ENCODE measurements at places on chromosomes 3 and 15.

DNA sequence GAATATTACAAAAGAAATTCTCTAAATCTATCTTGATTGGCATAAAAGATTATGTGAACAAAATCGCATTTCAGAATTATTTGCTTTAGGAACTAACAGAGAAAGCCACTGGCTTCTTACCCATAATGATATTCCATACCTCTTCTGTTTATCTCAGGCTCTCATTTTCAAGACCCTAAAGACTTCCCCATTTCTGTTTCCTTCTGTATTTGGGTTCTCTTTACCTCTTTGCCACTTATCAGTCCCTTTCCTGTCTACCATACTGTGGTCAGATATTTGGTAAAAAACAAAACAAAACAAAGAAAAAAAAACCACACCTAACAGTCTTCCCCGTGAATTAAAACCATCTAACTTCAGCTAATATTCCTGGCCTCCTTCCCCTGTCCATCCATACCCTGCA is 108.5 kb downstream of the LRRC28 start:
- no peak for DNase-seq

DNA sequence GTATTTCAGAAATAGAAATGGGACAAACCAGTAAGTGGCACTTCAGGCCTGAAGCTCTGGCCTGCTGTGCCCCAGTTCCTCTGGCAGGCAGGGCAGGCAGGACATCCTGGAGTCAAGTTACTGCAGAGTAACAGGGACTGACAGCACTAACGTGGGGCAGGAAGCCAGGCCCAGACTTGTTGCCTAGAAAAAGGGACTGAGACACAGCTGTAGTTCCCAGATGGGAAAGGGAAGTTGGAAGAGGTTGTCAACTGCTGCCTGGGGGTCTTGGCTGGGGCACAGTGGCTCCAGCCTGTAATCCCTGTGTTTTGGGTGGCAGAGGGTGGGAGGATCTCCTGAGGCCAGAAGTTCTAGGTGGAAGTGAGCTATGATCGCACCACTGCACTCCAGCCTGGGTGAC is 171.9 kb downstream of the FMN1 start:
- no peak for DNase-seq

DNA sequence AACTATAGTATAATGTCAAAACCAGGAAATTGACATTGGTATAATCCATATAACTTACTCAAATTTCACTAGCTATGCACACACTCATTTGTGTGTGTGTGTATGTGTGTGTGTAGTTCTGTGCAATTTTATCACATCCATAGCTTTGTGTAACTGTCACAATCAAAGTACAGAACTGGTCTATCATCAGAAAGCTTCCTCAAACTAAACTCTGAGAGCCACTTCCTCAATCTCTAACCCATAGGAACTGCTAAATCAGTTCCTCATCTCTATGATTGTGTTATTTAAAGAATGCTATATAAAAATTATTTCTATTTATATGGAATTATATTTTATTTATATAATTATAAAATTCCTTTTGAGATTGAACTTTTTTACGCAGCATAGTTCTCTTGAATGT is 18.1 kb downstream of the LNP1 start:
- DNase-seq, result no peak

DNA sequence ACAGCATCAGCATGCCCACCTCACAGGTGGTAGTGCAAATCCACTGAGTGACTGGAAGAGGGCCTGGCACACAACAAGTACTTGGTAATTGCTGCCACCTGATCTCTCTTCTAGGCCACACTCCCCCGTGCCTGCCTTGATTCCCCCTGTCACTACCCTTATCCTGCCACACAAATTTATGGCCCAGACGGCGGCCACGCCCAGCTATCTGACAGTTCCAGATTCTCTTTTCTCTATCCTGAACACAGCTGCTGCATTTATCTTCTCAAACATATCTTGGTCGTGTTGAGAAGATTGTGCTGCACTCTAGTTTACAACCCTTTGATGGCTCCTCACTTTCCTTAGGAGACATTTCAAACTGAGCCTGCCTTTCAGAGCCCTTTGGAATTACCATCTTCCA is 585.2 kb downstream of the NTRK3 start:
- no peak for DNase-seq

DNA sequence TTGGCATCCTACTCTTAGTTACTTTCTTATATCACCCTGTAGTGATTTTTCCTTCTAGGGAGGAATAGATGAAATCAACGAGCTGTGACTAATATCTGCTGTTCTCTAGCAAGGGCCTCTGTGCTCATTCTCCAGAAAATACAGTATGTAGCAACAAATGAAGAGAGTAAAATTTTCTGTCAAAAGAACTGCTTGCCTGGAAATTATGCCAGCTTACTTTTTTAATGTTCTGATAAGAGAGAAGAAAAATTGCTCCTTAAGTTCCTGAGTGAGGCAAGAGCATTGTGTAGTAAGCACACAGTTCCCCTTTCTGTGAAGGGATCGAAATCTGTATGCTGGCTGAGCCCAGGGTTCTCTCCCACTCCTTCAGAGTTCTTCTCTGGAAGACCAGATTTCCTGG is 51.4 kb upstream of the GK5 start:
- DNase-seq, result no peak

- DNase-seq, result no peak
Observed at GRCh38 chr3:46987743-46988401, 8.4 kb downstream of the NBEAL2 start.

DNA sequence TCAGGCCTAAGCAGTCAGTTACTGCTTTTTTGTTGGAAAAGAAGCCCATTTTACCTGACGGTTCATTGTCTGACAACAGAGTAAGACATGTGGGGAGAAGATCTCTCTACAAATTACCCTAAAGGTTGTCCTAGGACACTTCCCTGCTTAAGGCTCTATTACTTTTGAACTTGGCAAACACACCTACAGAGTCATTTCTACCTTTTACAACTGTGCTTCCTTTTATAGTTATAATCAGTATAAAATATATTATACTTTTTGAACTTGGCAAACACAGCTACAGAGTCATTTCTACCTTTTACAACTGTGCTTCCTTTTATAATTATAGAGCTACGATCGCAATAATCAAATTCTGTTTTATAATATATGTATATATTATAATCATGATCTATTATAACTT is 215.0 kb downstream of the TPRG1 start:
- no peak for DNase-seq

DNA sequence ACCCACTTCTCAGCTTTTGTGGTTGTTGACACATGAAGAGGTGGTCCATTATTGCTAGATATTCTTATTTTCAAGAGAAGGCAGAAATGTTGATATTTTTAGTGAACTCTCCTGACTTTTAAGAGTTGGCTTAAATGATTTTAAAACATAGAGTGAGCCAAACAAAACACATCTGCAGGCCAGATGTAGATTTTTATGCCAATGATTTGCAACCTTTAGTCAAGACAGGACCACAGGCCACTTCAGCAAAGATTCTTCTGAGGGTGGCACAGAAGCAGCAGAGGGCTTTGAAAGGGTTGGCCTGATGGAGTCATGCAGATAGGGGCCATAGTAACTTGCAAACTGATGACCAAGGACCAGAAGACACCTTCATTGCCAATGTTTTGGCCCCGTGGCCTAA is 276.5 kb upstream of the P2RY1 start:
- no peak for DNase-seq

DNA sequence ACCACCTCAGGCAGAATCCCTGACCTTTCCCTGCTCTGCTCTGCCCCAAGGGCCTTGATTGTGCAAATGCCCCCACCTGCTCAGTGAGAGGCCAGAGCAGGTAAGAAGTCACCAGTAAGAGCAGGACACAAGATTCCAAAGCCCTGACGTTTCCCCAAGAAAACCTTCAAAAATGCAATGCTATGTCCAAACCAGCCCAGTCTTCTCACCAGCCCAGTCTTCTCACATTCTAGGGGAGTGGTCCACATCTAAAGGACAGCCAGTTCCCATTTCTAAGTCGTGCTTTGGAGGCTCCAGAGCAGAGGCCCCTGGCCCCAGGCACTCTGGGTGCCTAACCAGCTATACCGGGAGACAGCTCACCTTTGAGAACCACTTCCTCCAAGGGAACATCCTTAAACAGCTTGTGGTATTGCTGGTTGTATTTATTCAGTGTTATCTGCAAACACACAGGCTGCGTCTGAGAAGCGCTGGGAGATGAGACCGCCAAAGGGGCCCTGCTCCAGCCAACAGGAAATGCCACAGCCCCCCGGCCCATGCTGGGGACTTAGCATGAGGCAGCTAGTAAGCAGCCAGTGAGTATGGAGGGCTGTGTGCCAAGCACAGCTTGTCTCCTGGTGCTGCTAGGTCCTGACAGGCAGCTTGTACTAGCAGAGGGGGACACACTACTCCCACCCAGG is 29.3 kb downstream of the GRAMD2A start:
- no peak for DNase-seq

- no peak for DNase-seq
Observed at GRCh38 chr3:151330899-151331298, 1.6 kb upstream of the P2RY13 start.

DNA sequence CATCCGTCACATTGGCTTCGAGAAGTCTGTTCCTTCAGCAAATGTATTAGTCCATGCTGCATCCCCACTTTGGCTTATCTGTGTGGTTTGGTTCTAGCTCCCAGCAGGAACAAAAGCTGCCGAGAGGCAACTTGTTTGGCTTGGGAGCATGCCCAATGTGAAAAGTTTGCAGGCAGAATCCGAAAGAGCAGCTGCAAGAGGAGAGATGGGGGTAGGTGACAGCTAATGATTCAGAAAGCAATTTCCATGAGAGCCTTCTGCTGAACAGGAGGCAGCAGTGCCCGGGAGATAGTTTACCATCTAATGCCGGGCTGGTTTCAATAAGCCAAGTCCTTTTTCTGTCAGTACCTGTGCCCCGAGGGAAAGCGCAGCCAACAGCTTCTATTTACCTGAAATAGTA is 60.2 kb downstream of the GRM7 start:
- no peak for DNase-seq

- no peak for DNase-seq
Observed at GRCh38 chr3:122513386-122514122, 1.2 kb downstream of the KPNA1 start.

DNA sequence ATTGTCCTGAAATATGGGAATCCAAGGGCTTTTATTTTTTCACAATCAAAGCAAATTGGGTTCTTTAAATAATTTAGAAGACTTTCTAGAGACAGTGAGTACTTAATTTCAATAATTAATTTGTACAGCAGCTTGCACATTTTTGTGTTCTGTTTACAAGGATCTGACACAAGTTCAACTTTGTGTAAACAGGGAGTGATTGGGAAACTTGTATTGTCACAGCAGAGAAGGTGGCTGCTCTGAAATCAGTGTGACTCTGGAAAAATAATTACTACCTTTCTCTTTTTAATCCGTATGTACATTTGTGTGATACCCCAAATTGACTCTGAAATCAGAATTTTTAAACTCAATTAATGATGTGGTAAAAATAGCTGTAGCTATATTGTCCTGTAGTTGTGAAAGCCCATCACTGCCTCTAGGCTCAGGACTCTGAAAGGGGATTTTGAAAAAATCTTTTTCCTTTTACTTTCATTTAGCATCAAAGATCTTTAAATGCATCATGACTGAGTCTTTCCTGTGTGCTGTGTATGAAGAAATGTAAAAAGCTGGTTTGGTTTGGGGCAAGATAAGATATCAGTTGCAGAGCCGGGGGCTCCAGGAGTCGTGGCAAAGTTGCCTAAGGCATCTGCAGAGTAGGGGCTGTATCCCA is 45.1 kb downstream of the MFSD1 start:
- no peak for DNase-seq

GRCh38 chr3:48595526-48596121 is 495 bp upstream of the COL7A1 start:
- DNase-seq, result no peak

All from HuH-7.5 (cell line).